Fibroblast of skin of left quadriceps (primary cell): ENCODE measurements at places on chromosomes 3 and 15.

DNA sequence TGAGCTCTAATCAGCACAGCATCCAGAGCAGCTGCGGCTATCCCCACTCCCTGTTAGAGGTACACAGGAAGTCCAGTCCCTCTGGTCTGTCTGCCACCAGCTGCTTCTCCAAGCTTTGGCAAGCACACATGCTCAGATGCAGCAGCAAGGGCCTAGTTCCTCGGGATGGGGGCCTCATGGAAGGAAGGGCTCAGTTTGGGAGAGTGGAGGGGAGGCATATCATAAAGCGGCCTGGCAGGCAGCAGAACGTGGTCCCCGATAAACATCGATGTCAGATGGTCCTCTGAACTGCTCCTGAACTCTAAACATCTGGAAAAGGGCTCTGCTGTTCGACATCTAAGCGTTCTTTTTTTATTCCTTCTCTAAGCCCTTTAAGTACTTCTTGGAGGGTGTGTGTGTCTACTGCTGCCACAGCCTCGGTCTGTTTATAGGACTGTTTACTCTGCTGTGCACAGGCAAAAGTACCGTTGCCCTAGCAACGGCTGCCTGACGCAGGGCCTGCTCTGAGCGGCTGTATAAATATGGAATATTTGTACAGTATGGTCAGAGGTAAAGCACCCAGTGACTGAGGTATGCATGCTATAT lies 74.6 kb downstream of the PRICKLE2 start:
- DNase-seq: peak; percentile 78

GRCh38 chr3:154170300-154170699 lies 49.1 kb downstream of the ARHGEF26 start:
- no peak for DNase-seq

DNA sequence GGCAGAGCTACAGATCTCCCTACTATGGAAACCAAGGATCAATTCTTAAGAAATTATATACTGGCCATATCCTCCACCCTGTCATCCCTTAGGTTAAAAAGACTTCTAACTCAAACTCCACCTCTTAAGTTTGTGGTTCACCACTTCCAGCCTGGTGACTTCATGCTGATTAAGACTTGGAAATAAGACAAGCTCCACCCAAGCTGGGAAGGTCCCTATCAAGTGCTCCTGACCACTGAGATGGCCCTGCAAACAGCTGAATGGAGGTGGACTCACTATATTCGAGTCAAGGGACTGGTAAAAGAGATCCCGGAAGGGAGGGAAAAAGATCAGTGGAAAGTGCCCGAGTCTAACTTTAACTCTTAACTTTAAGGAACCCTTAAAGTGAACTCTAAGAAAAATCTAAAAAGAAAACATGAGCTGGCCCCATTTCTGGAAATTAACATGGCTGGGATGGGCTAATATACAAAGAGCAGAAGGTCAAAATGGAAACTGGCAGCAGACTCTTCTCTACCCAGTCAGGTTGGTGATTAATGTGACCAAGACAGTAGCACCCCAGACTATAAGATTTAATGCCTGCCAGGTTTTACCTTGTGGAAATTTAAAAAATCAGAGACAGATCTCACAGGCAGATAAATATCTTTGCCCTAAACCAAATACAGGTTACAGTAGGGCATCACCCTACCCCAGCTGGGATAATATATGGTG lies 43.9 kb downstream of the PPCDC start:
- DNase-seq: no peak

- DNase-seq: no peak
These were observed 93.4 kb downstream of the THRB start for GRCh38 chr3:24401090-24401810.

- no peak for DNase-seq
These were observed at the start of gene UTS2B for GRCh38 chr3:191329654-191330529. UTS2B (minus strand) TSS chr3:191330526; CDS start chr3:191282189, 48,337 bp downstream.

GRCh38 chr3:158463556-158463955 lies 107.4 kb upstream of the MLF1 start:
- DNase-seq: no peak

DNA sequence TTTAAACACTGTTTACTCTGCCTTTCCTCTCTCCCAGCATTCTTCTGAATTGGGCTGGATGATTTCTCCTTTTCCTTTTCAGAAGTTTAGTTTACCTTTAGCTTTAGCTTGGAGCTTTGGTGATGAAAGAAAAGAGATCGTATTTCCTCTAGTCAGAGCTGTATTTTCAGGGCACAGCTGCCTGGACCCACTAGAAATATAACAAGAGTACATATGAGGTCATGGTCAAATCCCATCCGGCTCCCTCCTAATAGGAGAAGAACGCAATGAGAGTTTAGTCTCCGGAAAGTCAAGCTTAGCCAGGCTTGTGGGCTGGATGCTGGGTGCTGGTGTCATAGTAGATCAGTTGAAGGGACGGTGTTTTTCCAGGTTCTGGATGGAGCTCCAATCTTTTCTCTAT lies 177.1 kb upstream of the PFN2 start:
- no peak for DNase-seq

- DNase-seq: no peak
These were observed 260.7 kb downstream of the MECOM start for GRCh38 chr3:169402672-169403360.

DNA sequence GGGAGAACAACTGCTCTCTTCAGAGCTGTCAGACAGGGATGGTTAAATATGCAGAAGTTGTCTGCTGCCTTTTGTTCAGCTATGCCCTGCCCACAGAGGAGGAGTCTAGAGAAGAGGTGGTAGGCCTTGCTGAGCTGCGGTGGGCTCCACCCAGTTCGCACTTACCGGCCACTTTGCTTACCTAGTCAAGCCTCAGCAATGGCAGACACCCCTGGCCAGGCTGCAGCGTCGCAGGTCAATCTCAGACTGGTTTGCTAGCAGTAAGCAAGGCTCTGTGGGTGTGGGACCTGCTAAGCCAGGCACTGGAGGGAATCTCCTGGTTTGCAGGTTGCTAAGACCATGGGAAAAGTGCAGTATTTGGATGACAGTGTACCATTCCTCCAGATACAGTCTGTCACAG lies 12.3 kb upstream of the TMEM45A start:
- no peak for DNase-seq

- DNase-seq: no peak
These were observed 228.0 kb downstream of the MBNL1 start for GRCh38 chr3:152496716-152497115.

DNA sequence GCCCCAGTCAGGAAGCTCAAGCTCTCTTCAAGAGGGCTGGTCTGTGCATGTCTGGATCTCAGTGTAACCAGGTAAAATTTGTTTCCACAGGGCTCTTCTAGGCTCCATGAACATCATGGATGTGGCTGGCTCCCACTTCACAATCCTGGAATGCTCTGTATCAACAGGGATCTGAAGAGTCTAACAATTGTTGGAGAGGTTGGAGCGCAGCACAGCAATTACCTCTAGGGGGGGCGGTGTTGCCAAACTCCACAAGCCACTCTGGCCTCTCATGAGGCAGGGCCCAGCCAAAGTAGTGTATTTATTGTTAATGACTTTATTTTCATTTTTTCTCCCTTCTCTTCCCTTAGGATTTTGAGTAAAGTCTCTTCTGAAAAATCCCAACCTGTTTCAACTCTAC lies 6.1 kb upstream of the EIF2B5 start:
- DNase-seq: no peak

GRCh38 chr15:97692301-97693015 lies 268.0 kb upstream of the ARRDC4 start:
- no peak for DNase-seq

- DNase-seq: no peak
These were observed 35.0 kb downstream of the CTSH start for GRCh38 chr15:78909791-78910228.

GRCh38 chr3:128274837-128275236 lies 121.6 kb downstream of the EEFSEC start:
- peak; percentile 44 for DNase-seq

DNA sequence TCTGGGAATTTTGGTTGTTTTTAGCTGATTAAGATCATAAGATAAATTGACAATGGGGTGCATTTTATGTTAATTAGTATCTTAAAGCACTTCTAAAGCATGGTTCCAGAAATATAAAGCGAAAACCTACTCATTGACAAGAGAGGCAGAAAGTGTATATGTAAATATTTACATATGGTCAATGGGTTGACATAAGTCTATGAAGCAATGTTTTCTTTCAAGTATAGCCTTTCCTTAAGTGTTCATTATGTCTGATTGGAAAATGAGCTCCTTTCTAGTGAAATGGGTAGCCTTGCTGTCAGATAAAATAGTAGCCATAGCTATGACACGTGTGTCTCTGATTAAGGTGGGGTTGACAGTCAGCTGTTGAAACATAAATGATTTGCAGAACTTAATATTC lies 365.2 kb upstream of the AGTR1 start:
- no peak for DNase-seq

DNA sequence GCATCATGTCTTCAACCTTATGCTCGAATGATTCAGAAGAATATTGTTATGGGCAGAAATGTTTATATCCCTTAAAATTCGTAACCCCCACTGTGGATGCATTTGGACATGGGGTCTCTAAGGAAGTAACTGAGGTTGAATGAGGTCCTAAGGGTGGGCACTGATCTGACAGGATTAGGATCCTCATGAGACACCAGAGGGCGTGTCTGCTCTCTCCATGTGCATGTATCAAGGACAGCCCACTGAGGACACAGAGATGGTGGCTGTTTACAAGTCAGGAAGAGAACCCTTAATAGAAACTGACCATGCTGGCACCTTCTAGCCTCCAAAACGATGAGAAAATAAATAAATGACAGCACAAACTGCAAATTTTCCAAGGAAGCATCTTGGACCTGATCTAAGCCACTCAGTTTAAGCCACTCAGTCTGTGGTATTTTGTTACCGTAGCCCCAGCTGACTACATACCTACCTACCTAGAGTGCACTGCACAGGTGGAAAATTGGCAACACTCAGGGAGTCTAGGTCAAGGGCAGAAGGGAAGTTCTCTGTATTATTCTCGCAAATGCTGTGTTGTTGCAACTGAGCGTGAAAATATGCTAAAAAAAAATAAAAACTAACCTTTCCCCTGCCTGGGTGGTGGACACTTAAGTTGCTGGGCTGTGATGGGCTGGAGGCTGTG lies 126.6 kb downstream of the TJP1 start:
- no peak for DNase-seq

DNA sequence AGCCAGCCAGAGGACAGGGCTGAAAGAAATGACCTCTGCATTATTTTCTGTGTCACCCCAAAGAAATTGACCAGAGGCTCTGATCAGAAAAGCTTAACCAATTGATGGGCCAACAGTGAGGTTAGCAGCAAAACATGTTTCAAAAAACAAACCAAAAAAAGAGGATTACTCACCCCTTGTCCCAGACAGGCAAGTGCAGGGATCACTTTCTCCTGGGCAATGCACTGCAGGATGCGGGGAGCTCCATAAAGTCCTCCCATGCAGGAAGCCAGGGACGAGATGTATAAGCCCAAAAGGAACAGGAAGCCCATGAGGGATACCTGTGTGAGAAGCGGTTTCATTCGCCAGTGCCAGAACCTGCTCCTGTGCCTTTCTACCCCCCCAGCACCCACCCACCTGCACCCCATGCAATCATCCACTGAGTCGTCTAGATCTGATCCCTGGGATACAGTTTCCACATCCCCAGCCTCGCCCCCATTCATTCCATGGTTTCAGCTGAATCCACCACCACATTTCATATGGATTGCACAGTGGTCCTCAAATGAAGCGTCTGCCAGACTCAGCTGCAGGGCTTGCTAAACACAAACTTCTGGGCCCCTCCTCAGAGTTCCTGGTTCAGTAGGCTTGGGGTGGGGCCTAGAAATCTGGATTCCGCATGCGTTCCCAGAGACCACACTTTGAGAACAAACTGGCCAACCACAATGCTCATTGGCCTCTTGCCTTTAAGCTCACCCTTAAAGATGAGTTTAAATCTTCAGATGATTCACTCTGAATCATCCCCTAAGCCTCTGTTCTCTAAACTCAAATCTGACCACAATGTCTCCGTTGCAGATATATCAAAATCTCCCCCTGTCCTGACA lies 54.4 kb upstream of the HEG1 start:
- DNase-seq: peak; percentile 97

GRCh38 chr3:76873532-76874242 lies 166.2 kb upstream of the ROBO2 start:
- no peak for DNase-seq

DNA sequence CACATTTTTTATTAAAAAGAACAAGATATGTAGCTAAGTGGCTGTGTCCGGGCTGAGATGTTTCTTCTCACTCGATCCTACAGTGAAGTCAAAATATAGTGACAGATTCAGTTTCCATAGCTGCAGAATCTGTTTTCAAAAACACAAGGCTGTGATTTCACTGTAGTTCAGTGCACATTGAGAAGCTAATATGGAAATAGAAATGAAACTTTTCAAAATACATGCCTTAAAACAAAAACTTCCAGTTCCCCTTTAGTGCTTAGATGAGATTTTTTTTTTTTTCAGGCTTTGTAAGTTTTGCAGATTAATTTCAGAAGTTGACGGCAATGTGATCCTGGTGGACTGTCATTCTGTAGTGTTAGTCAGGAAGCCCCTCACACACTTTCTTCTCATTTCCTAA lies 23.8 kb upstream of the TRAK1 start:
- DNase-seq: no peak

DNA sequence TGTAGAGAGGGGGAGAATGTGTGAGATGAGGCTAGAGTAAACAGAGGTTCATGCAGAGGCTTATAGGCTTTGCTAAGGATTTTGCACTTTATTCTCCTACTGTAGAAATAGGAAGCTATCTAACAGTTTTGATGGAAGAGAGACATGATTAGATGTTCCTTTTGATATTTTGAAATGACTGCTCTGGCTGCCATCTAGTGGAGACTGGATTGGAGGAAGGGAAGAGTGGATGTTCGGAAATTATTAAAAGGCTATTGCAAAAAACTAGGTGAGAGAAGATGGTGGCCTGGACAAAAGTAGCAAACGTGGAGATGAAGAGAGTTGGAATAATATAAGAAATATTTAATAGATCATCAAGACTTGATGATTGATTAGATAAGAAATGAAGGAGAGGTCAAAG lies 42.2 kb downstream of the SYN2 start:
- DNase-seq: no peak

DNA sequence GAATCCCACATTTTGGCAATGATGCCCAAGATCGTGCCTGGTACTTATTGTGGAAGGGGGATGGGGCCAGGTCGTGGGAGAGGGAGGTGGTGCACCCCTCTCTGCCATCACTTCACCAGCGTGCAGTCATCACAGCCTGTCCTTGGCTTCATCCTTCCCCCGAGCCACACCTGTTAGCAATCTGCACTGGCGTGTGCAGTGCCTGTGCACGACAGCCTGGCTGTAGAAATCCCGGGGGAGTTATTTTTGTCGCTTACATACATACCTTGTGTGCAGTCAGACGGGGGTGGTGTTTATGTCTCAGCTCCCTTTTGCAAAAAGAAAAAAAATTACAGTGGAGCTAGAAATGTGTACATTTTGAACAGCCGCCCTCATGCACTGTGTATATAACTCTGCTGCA lies 216.0 kb downstream of the TLE3 start:
- no peak for DNase-seq

DNA sequence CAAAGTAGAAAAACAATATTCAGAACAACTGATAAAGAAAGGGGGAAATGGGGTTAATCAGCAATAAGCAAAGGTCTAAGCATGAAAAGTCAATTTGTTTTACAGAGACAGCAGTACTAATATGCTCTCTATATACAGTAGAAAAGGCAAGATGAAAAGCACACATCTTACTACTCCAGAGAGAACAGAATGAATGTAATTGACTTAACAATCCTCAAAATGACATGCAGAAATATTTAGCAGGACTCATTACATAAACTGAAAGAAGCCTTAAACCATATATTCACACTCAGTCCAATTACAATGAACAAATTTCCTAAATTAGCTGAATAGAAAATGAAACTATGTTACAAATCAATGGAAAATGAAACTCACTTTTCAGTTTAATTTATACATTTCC lies 319.8 kb downstream of the SUCLG2 start:
- DNase-seq: no peak
